Regular cardiac myocyte (primary cell): ENCODE measurements at places on chromosomes 4 and X. TPM values are rescaled to one million over a fixed set of nuclear protein-coding genes. Genes with fewer than 3 reads are reported as not detected.

POU4F2 gene
- total RNA-seq, result not detected in 2 replicates

SMIM31 gene
- not detected in 2 replicates for total RNA-seq

POF1B gene
- under 0.01 TPM in 2 replicates for total RNA-seq

EOLA2 gene
- 16.9 and 29.1 TPM in 2 replicates for total RNA-seq

CENPU gene
- 5.6 and 41.0 TPM in 2 replicates for total RNA-seq
